ENCODE measurements at places on chromosomes 16 and 17. TPM values are rescaled to one million over a fixed set of nuclear protein-coding genes. Genes with fewer than 3 reads are reported as not detected.
A peak's percentile ranks its signal among the peaks of the same experiment; 100 is the strongest.

KREMEN2 gene
- not detected for total RNA-seq

HBQ1 gene
- not detected for total RNA-seq

DNA sequence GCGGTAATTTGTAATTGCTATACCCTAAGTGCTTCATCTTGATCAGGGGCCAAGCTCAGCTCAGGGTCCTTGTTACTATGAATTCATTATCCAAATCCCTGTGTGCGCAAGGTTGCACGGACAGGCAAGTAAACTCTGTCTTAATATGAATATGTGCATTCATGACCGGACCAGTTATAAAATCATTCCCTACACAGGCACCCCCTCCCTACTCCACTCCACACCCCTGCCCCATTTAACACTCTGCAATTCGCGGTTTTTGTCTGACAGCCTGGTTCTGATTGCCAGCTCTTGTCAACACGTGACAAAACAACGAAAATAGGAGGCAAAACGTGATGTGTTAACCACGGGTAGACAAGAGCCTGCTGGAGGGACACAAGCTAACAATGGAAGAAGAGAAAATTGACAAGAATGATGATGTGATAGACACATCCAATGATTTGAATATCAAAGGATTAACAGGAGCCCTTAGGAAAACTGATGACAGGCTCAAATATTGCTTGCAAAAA lies 76.5 kb downstream of the CACNG3 start:
- H3K36me3 ChIP-seq = no peaks in the 10 kb centered on the region
- no peak overlapping the region for H3K4me3 ChIP-seq
- H3K4me1 ChIP-seq = no peaks in the 10 kb centered on the region
- H3K27ac ChIP-seq = no peak overlapping the region
- H3K27me3 ChIP-seq = no peaks in the 10 kb centered on the region
- no peak for DNase-seq

GRCh38 chr17:75114552-75115314 lies 5.0 kb downstream of the ARMC7 start:
- peaks cover 14% of the 10 kb centered on the region for H3K4me1 ChIP-seq
- H3K27me3 ChIP-seq = no peaks in the 10 kb centered on the region
- H3K4me3 ChIP-seq = peak overlapping the region; percentile 74
- H3K27ac ChIP-seq = peak overlapping the region; percentile 74
- H3K36me3 ChIP-seq = no peaks in the 10 kb centered on the region

GRCh38 chr17:40316571-40317344 lies 7.8 kb downstream of the RARA start:
- no peak for DNase-seq
- peak overlapping the region; percentile 91 for H3K27ac ChIP-seq
- peak overlapping the region; percentile 99 for H3K4me3 ChIP-seq
- no peaks in the 10 kb centered on the region for H3K36me3 ChIP-seq
- no peaks in the 10 kb centered on the region for H3K27me3 ChIP-seq

DNA sequence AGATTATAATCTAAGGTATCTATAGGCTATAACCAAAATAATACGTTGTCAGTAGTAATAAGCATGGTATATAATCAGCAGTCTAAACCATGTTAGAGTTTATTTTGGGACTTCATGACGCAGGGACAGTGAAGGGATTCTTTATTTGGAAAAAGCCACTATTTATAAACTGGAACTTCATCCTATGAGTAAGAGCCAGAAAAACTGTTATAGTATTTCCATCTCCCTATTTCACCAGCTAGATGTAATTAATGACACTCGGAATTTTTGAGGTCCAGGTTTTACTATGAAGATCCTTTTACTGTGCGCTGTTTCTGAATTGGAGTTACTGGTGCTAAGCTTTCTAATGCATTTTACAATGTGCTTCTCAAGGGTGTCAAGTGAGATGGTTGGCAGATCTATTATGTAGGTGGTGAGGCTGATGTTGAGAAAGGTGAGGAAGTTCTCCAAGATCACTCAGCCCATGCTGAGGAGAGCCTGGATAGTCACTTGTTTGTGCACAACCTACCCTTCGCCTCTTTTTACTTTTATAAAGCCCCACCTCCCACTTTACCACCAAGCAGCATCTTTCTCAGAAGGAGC lies 149.3 kb downstream of the MSI2 start:
- no peaks in the 10 kb centered on the region for H3K27me3 ChIP-seq
- no peaks in the 10 kb centered on the region for H3K4me1 ChIP-seq
- no peak overlapping the region for H3K27ac ChIP-seq
- H3K36me3 ChIP-seq = no peaks in the 10 kb centered on the region
- DNase-seq = no peak

DNA sequence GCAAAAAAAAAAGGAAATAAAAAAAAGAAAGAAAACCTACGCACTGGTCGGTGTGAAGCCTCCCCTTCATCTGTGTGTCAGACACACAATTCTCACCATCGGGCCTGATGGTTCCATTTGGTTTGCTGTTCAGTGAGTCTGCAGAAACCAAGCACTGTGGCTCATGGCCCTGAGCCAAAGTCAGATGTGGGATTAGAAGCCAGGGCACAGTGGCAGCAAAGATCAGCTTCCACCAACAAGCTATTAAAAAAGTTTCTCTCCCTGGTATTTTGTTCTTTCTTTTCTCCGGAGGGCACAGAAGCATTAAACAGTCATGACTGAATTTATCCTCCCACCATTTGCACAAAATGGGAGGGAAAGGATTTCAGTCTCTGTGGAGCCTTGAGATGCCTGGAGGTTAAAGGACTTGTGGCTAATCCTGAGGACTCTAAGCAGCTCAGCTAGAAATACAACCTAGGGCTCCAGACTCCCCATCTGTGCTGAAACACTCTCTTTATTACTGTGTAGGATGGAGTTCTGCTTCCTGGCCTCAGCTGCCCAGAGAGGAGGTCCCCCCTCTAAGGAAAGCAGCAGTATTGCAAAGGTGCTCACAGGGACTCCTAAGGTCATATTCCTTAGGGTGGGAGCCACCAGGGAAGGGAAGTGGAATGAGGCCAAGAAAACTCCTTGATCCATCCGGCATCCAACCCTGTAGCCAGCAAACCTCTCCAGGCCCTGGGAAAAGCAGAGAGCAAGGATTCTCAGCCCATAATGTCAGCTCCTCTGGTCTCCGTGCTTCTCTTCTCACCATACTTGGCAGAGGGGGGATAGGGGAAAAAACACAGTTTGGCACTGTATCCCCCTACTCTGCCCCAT lies 28.2 kb downstream of the SLC39A11 start:
- no peaks in the 10 kb centered on the region for H3K36me3 ChIP-seq
- peak overlapping the region; percentile 55 for H3K27ac ChIP-seq
- H3K4me3 ChIP-seq = no peak overlapping the region
- peaks cover 10% of the 10 kb centered on the region for H3K4me1 ChIP-seq

DNA sequence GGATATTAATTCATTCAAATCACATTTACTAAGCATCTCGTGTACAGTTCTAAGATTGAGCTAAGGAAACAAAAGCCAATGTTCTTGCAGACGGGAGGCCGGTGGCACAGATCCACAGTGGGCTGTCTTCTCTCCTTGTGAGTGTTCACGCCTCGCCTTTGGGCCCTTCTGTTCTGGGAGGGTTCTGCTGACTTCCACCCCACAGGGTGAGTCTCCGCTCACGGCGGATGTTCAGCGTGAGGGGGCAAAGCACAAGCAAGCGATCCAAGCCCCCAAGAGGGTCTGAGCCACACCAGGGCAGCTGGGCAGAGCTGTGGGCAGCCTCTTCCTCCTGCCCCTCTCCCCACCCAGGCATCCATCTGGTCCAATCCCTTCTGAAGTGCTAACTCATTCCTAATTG lies 84.3 kb upstream of the DOC2B start:
- no peak for DNase-seq
- H3K4me1 ChIP-seq = peaks cover 26% of the 10 kb centered on the region
- no peak overlapping the region for H3K4me3 ChIP-seq
- no peak overlapping the region for H3K27ac ChIP-seq

DNA sequence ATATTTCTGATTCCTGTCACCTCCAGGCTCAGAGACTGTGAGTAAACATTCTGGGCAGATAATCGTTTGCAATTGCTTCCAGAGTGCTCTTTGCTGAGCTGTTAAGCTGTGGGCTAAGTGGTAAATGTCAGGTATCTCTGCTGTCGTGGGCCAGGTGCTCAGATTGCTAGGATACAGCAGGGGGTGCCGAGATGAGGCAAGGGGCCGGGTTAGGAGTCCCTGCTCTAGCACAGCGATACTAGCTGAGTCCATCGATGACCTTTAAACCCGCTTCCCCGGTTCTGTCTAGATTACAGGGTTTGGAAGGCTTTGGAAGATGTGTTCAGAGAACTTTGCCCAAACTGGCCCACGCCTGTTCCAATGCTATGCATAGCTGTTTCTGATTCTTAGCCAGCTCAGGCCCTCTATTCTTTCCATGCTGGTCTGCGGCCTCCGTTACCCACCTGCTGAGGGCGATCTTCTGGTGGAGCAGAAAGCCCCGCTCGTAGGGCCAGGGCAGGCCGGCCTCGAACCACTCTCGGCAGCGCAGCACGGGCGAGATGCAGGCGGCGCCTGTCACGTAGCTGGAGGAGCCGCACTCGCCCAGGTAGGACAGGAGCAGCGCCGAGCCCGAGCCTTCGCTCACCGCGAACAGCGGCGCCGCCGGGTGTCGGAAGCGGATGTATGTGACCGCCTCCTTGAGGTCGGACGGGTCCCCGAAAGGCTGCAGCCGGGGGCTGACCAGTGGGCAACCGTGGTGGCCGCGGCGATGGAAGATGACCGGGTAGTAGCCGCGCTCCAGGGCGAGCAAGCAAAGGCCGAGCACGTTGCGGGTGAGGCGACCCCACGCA lies 979 bp downstream of the ABHD15 start:
- DNase-seq = no peak
- peaks cover 6% of the 10 kb centered on the region for H3K4me1 ChIP-seq
- H3K4me3 ChIP-seq = peak overlapping the region; percentile 92

- no peaks in the 10 kb centered on the region for H3K27me3 ChIP-seq
- no peak for DNase-seq
- H3K4me3 ChIP-seq = peak within 1 kb of the TSS; percentile 66
- peaks cover 4% of the 10 kb centered on the region for H3K4me1 ChIP-seq
- no peaks in the 10 kb centered on the region for H3K36me3 ChIP-seq
- no peak within 1 kb of the TSS for H3K27ac ChIP-seq
These were observed at the start of gene SPIRE2 for GRCh38 chr16:89828199-89828869. SPIRE2 (plus strand) TSS chr16:89828475; CDS start chr16:89828551, 76 bp downstream.

GRCh38 chr16:67537636-67538591 lies 9.3 kb downstream of the RIPOR1 start:
- H3K27me3 ChIP-seq = no peaks in the 10 kb centered on the region
- H3K27ac ChIP-seq = peak overlapping the region; percentile 67
- H3K4me1 ChIP-seq = peaks cover 36% of the 10 kb centered on the region
- no peak for DNase-seq
- peaks cover 25% of the 10 kb centered on the region for H3K36me3 ChIP-seq
- peak overlapping the region; percentile 90 for H3K4me3 ChIP-seq

- no peak overlapping the region for H3K4me3 ChIP-seq
- peaks cover 3% of the 10 kb centered on the region for H3K36me3 ChIP-seq
- H3K27me3 ChIP-seq = no peaks in the 10 kb centered on the region
- H3K4me1 ChIP-seq = no peaks in the 10 kb centered on the region
These were observed 78.4 kb upstream of the GNG13 start for GRCh38 chr16:878886-879285.

DNA sequence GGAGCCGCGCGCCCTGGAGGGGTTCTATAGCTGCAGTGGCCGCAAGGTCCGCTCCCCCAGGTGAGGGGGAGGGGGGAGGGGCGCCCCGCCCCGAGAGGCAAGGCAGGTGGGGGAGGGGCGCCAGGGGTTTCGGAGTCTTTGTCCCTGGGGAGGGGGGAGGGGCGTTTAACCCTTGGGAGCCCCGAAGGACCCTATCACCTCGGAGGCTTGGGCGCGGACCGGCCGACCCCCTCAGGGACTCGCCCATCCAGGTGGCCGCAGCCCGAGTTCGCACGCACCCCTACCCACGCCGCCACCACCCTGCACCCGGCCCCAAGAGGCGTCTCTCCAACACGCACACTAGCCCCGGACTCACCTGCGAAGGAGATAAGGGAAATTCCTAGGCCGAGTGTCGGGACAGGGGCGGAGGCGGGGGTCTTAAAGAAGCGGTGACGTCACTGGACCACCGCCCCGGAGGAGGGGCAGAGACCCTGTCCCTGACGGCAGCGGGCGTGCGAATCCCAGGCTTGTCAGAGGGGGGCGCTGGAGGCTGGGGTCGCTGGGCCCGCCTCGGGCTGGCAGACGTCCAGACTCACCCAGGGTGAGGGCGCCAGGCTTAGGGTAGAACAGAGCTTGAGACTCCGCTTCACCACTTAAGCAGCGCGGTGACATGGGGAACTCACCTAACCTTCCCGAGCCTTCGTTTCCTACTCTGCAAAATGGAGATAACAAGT lies at the start of gene CLDN6:
CLDN6 (minus strand) TSS at position 390 of the 713 bp plus-strand sequence. CDS start 2,162 bp downstream, outside the sequence.
- no peak within 1 kb of the TSS for H3K27ac ChIP-seq
- DNase-seq = no peak
- no peaks in the 10 kb centered on the region for H3K27me3 ChIP-seq
- H3K36me3 ChIP-seq = no peaks in the 10 kb centered on the region

GRCh38 chr17:32870027-32870670 lies 6.8 kb downstream of the MYO1D start:
- peaks cover 59% of the 10 kb centered on the region for H3K4me1 ChIP-seq
- no peaks in the 10 kb centered on the region for H3K36me3 ChIP-seq
- H3K4me3 ChIP-seq = peak overlapping the region; percentile 35
- H3K27me3 ChIP-seq = no peaks in the 10 kb centered on the region

All from thoracic aorta (tissue), 2 donors.